ENCODE measurements at places on chromosomes 2 and 18.
A peak's percentile ranks its signal among the peaks of the same experiment; 100 is the strongest.

DNA sequence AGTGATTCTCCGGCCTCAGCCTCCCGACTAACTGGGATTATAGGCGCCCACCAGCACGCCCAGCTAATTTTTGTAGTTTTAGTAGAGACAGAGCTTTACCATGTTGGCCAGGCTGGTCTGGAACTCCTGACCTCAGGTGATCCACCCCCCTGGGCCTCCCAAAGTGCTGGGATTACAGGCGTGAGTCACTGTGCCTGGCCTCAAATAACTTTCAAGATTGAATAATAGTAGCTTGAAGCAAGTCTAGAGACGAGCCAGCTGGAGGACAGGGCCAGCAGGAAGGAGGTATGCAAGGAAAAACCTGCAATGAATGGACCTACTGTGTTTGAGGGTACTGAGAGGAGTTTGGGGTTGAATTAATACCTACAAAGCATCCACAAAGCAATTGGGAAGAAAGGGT is 87.5 kb downstream of the MSH2 start:
- DNase-seq = no peak

DNA sequence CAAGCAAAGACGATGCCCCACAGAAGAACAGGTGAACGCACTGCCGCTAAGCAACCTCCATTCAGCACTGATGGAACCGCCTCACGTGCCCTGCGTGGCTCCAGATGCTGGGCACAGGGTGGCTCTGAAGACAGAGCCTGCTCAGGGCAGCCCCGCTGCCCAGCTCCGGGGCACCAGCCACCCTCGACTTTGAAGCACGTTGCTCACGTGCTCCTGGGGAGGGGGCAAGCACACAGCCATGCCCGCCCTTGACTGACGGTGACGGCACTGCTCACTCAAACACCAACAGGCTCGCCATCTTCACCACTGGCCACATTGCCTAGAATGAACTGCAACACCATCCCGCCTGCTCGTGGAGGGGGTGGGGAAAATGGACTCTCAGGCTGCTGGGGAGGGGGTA is 251.3 kb downstream of the HDAC4 start:
- DNase-seq = no peak

DNA sequence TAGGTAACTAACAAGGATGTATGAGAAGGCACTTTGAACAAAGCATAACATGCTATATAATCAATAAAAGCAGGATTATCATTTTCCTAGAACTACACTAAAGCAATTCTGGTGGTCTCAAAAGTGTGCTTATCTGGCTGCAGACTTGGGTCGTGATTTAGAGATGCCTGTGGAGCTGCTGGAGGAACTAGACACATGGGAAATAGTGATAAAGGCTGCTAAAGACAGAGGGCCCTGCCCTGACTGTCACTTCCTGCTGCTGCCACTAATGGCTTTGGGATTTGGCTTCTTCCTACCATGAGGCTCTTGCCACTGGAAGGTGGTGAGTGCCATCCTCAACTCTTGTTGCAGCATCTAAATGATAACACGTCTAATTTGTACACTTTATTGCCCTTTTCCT is 22.5 kb downstream of the TMEM178A start:
- DNase-seq = no peak

- no peak for DNase-seq
Observed at GRCh38 chr2:45748239-45748638, 96.8 kb downstream of the PRKCE start.

GRCh38 chr2:193668557-193669323 is 1474.0 kb upstream of the TMEFF2 start:
- no peak for DNase-seq

DNA sequence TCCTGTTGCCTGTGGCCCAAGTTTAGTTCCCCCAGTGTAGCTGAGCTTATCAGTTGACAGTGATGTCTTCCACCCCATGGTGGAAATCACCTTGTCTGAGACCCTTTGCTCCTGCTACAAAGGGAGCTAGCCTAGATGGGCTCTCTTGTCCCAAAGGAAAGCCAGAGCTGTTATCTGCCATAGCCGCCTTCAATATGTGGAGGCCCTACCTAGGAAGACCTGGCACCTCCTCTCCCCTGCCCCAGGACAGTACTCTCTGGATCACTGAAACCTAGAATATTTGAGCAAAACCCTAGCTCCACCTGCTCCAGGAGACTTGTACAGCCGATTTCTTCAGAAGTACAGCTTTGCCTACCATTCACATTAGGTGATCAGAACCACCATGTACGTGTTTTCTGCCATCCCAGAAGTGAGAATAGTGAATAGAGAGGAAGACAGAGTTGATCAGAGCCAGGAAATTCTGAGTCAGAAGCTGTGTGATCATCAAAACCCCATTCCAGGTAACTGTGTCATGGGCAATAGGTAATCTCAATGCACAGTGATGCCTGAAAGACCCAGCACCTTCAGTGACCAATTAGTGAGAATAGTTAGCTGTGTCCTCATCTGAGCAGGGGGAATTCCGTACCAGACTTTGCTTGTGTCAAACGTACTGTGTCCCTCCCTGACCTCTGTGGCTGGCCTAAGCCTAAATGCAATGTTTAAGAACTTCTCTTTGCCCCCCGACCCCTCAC is 138.4 kb upstream of the ALPP start:
- peak; percentile 22 for DNase-seq

DNA sequence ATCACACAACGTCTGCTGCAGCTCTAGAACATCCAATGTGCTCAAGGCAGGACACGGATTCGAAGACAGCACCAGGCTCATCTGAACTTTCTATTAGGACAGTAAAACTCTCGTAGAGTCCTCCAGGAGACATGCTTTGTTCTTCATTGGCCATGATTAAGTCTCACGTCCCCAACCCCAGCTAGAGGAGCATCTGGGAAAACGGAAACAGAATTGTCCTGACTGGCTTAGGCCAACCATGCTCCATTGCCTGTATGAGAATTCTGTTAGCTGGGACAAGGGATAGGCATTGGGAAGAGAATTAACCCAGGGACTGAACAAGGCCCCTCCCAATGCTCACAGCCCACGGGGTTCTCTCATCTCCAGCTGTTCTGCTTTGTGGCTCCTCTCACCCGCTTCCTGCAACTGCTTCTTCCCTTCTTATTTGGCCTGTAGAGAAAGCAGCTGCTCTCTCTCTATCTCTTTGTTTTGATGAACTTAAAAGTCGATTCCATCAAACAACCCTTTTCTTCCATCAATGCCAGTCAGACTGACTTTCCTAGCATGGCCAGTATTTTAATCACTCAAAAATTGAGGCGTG is 75.6 kb downstream of the C1QL2 start:
- no peak for DNase-seq
